ENCODE measurements at places on chromosomes 6 and 20.
A peak's percentile ranks its signal among the peaks of the same experiment; 100 is the strongest.

GRCh38 chr6:105121981-105122380 is 57.8 kb downstream of the POPDC3 start:
- DNase-seq = no peak

- no peak for DNase-seq
Measured at GRCh38 chr6:11632231-11632630, 94.7 kb downstream of the TMEM170B start.

DNA sequence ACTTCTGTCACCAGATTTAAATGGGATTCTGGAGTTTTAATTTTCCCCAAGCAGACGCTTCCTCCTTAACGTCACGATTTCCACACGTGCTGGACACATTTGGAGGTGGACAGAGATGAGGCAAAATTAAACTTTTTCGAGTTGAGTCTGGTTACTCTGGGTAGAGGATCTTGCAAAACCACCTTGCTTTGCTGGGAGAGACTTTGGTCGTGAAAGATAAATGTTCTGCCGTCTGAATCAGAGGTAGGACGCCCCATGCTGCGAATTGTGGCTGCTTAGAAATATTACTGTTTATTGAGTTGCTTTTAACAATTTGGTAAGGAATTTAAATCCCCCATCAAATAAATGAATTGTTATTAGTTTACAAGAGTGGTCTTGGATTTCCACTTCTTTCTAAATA is 46.8 kb downstream of the CTCFL start:
- no peak for DNase-seq

- DNase-seq = no peak
Measured at GRCh38 chr6:6798448-6798860, 209.9 kb downstream of the LY86 start.

GRCh38 chr6:169982461-169983386 is 231.3 kb downstream of the ERMARD start:
- no peak for DNase-seq

GRCh38 chr6:52724042-52724405 is 39.3 kb downstream of the GSTA2 start:
- DNase-seq = no peak

DNA sequence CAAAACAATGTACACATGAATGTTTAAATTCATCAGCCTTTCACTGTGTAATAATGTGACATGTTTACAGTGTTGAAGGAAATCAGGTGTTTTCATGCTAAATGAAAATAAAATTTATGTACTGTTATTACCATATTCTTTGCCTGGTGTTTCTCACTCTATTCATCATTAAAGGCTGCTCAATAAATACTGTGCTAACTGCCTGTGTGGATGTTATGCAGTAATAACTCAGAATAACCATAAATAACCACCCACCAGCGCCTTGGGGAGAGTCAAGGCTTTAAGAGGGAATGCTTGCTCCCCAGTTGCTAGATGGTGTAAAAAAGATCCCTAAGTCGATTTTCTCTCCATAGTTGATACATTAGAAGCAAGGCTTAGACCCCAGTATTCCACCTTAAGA is 299.9 kb downstream of the EYA4 start:
- DNase-seq = no peak

DNA sequence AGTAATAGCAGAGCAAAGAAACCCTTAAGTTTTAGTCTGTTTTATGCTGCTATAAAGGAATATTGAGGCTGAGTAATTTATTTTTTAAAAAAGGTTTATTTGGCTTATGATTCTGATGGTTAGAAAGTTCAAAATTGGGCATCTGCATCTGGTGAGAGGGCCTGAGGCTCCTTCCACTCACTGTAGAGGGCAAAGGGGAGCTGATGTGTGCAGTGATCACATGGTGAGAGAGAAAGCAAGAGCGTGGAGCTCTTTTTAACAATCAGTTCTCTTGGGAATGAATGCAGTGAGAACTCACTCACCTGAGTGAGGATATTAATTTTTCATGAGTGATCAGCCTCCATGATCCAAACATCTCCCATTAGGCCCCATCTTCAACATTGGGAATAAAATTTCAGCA is 36.4 kb upstream of the SAMD3 start:
- DNase-seq = no peak

DNA sequence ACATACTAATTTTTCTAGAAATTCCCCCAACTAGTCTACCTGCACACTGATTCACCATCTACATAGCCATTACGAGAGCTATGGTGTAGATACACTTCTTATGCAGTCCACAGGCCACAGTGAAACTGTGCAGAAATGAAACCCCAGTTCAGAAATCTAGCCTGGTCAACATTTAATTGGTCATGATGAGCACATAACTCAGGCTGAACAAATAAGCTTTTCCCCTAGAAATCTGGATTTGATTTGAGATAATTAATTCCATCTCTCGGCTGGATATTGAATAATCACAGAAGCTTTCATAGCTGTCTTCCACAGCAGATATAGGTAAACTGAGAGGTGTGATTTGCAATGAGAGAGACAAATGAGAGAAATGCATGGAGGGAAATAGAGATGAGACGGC is 22.6 kb upstream of the TINAG start:
- DNase-seq = no peak

DNA sequence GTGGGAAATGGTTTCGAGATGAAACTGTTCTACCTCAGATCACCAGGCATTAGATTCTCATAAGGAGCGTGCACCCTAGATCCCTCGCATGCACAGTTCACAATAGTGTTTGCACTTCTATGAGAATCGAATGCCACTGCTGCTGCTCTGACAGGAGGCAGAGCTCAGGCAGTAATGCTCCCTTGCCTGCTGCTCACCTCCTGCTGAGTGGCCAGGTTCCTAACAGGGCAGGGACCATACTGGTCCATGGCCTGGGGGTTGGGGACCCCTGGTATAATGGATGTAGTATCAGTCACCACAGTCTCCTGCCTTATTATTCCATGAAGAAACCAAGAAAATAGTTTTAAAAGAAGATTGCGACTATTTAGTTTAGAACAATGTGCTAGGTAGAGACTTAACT is 127.5 kb downstream of the BCKDHB start:
- DNase-seq = no peak

DNA sequence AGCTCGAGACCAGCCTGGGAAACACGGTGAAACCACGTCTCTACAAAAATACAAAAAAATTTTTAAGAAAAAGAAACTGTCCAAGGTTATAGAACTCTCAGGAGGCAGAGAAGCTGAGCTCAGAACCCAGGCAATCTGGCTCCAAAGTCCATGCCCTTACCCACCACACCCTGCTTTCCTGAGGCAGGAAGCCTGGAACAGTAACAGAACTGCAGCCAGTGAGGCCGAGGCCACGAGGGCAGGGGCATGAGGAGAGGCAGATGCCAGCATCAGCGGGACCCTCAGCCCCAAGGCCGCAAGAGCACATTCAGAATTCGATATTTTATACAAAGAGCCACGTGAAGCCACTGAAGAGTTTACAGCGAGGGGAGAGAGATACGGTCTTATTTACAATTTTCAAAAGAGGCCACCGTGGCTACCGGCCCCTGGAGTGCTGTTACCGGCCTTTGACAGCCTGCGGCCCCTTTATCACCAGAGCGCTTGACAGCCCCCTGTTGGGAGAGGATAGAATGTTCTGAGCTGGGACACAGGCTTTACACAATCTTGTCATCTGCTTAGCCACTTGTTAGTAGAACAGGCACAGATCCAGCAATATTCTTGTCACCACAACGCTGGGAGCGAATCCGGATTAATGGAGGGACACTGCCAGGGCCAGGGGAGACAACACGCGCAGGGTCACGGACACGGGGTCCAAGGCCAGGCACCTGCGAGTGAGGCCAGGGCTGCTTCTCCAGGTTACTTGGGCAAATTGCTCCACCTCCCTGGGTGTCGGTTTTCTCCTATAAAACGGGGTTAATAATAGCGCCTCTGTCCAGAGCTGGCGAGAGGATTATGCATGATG is 5.6 kb downstream of the SPATA2 start:
- no peak for DNase-seq

- DNase-seq = no peak
Measured at GRCh38 chr6:44452725-44453124, 65.2 kb downstream of the CDC5L start.

- DNase-seq = no peak
Measured at GRCh38 chr6:79385333-79385732, 150.9 kb upstream of the HMGN3 start.

- no peak for DNase-seq
Measured at GRCh38 chr6:33347816-33348215, 30.3 kb upstream of the ZBTB22 start.

DNA sequence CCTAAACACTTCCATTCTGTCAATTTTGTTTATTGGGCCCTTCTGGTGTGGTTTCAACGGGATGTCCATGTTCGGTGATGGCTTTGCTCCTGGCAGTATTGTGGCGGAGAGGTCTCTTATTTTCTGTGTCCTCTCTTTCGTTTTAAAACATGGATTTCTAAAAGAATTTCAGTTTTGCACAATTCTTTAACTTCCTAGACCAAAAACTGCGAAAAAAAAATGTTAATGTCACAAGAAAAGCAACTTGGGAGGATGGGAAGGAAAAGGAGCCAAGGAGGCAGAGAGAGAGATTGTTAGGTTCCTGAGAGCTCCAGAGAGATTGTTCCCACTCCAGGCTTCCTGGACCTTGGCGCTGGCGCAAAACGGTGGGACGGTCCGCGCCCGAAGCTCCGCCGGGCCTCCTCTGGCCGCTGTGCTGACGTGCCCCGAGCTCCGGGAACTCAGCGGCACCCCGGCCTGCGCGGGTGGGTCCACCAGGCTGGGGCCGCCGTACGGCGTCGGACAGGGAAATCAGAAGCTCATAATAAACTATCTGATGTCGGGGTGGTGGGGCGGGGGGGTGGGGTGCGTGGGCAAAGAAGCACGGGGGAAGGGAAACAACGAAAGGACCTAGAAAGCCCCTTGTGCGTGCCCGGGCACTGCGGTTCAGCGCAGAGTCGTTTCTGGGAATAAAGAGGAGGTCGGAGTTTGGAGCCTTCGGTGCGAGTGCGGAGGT is 951 bp upstream of the OLIG3 start:
- DNase-seq = no peak

GRCh38 chr6:105501246-105501645 is 98.4 kb upstream of the PREP start:
- DNase-seq = no peak

GRCh38 chr6:169424821-169425240 is 171.2 kb upstream of the THBS2 start:
- no peak for DNase-seq

- DNase-seq = no peak
Measured at GRCh38 chr6:115270953-115271352, 789.7 kb downstream of the FRK start.

DNA sequence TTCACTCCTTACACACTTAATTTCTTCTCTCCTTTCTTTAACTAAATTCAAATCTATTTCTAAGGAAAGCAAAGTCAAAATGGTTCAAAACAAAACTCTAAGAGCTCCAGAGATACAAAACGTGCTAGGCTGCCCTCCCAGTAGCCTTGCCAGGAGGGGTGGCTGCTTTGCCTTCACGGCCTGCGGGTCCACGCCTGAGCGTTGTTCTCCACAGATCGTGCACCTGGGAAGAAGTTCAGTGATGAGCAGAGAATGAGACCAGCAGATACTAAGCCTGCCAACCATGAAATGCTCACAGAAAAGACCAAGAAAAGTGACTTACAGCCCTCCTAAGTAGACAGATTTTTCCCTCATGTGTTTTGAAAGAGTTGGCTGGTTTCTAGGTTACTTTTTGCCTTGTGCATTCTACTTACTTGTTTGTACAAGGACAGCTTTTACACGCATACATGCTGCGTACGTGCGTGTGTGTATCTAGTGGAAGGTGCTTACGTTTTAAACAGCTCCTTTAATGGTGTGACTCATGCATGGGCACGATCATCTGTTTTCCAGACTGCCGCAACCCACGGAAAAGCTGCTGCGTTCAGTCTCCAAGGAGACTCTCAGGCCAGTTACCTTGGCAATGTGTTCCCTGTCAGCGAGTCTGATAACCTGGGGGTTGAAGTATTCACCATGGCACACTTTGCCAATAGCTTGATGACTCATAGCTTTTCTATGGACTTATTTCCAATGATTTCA is 32.4 kb upstream of the PBOV1 start:
- no peak for DNase-seq

DNA sequence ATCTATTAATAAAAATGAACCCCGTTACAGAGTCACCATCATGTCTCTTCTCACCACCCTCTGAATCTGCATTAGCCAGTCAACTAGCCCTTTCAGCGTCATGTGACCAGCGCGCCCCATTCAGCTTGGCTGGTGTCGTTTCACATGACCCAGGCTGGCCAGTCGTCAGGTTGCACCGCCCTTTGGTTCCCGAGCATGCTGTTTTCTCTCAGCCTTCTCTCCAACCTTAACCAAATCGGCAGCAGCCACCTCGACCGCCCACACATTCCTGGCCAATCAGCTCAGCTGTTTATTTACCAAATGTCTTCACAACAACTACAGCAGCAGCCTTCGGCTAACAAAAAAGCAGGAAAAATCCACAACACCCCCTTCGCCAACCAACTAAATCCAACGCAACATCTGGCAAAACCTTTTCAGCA is 5.6 kb downstream of the SRSF3 start:
- DNase-seq = peak; percentile 43

GRCh38 chr20:24095756-24096155 is 107.2 kb upstream of the GGTLC1 start:
- no peak for DNase-seq

- DNase-seq = no peak
Measured at GRCh38 chr20:24459733-24460132, 9.7 kb upstream of the SYNDIG1 start.

GRCh38 chr6:112478036-112478435 is 130.9 kb downstream of the RFPL4B start:
- DNase-seq = no peak

DNA sequence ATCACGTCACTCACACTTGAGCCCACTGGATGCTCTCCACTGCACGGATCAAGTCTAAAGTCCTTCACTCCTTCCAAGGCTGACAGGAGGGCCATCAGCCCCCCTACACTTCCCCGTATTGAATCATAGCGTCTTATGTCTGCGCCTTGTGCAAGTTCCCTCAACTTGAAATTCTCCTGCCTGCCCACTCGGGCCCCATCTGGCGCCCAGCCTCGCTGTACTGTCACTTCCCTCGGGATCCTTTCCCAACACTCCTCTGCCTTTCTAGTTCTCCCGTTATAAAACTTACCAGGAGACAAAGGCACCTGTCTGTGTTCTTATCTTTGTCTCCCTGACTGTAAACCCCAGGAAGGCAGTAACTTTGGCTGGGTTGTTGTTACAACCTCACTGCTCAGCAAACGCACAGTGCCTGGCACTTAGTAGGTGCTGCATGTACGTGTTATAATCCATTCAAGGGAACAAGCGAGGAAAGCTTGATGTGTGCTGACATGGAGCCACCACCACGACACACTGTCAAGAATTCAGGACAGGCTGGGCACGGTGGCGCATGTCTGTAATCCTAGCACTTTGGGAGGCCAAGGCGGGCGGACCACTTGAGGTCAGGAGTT is 33.8 kb upstream of the ZFAND3 start:
- no peak for DNase-seq

DNA sequence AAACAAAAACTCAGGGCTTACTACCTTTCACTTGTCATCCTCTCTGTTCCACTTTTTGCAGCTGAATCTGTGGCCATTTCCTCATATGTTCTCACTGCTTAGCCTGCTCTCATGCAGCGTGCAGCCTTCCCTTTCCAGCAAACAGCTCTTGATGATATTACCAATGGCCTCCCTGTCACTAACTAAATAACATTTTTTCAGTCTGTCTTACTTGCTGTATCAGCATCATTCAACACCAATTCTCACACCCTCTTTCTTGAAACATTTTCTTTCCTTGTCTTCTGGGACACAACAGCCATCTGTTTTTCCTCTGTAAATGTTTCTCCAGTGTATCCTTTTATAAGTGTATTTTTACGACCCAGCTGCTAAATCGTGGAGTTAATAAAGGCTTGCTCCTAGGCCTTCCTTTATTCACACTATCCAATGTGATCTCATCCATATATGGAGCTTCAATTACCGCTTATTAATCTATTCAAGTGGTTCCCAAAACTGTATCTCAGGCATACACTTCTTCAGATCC is 523.6 kb upstream of the RNF217 start:
- no peak for DNase-seq
